ENCODE measurements at places on chromosomes 11 and 22. TPM values are rescaled to one million over a fixed set of nuclear protein-coding genes. Genes with fewer than 3 reads are reported as not detected.

The CBLIF gene
- not detected for polyA plus RNA-seq

The OR52E2 gene
- not detected for polyA plus RNA-seq

The VSTM5 gene
- polyA plus RNA-seq, result 0.50 TPM

The GRAP2 gene
- not detected for polyA plus RNA-seq

The CCDC81 gene
- 0.76 TPM for polyA plus RNA-seq

The SMARCB1 gene
- polyA plus RNA-seq, result 126 TPM

The FOLR1 gene
- polyA plus RNA-seq, result 0.14 TPM

The BCO2 gene
- polyA plus RNA-seq, result 0.42 TPM

The C22orf15 gene
- polyA plus RNA-seq, result 1.4 TPM

The MOGAT2 gene
- not detected for polyA plus RNA-seq

The INPP5J gene
- 0.23 TPM for polyA plus RNA-seq

The CEND1 gene
- polyA plus RNA-seq, result 0.25 TPM

The OR8G5 gene
- not detected for polyA plus RNA-seq

The C22orf31 gene
- not detected for polyA plus RNA-seq

The DENND5A gene
- 125 TPM for polyA plus RNA-seq

The CNGA4 gene
- polyA plus RNA-seq, result not detected

The SMIM38 gene
- polyA plus RNA-seq, result 0.06 TPM

The TRIM51 gene
- polyA plus RNA-seq, result not detected

The SCGB1C1 gene
- not detected for polyA plus RNA-seq

The MEI1 gene
- polyA plus RNA-seq, result 4.3 TPM

The IL10RA gene
- polyA plus RNA-seq, result not detected

The KCNQ1OT1 gene
- 0.05 TPM for polyA plus RNA-seq

The ZNF408 gene
- polyA plus RNA-seq, result 4.2 TPM

The RAD9A gene
- 3.5 TPM for polyA plus RNA-seq

The PHF21B gene
- 0.06 TPM for polyA plus RNA-seq

The MAP6 gene
- 1.0 TPM for polyA plus RNA-seq

The EIF4ENIF1 gene
- polyA plus RNA-seq, result 25.7 TPM

The CCDC87 gene
- 0.11 TPM for polyA plus RNA-seq

The MPPED2 gene
- 0.02 TPM for polyA plus RNA-seq

All from fibroblast of lung (primary cell).